Thymus (tissue), 14 donors: ENCODE measurements at places on chromosomes 13 and 19. TPM values are rescaled to one million over a fixed set of nuclear protein-coding genes. Genes with fewer than 3 reads are reported as not detected.

GRCh38 chr13:75798353-75799255, 162.5 kb downstream of the LMO7 start:
- peaks cover 16% of the 10 kb centered on the region for H3K36me3 ChIP-seq
- no peak overlapping the region for H3K4me3 ChIP-seq

DNA sequence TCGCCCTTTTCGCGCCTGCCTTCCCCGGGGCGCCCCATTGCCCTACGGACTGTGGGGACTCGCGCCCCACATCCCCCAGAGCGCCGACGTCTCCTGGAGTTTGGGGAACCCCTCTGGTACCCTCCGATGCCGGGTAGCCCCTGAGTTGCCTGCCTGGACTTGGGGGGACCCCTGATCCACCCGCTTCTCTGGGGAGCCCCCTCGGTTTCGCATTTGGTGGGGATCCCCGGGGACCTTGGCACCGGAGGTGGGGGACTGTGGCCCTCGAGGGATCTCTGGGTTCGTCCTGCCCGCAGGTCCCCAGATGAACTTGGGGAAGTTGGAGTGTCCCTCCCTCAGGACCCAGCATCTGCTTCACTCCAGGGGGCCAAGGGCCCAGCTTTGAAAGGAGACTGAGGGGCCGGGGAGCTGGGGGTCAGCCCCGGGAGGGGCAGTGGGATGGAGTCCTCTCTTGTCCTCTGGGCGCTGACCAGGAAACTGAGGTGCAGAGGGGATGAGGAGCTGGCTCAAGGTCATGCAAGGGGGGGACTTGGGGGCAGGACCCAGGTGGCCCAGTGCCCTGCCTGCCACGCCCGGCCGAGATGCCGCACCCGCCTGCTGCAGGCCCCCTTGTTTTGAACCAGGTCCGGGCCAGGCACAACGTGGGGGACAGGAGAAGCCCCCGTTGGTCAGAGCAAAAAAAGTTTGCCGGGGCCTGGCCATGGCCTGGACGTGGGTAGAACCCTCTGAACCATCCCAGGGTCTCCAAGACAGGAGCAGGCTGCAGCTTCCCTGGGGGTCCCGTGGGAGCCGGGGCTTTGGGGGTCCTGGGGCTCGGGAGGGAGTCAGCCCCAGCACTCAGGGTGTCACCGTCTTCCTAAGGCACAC, 1.0 kb downstream of the EFNA2 start:
- no peaks in the 10 kb centered on the region for H3K36me3 ChIP-seq
- DNase-seq, result no peak
- no peaks in the 10 kb centered on the region for H3K4me1 ChIP-seq
- H3K4me3 ChIP-seq, result no peak overlapping the region

GRCh38 chr19:1449467-1450442, at the start of gene APC2:
TSS of gene APC2 (plus strand) at chr19:1450121. CDS start at chr19:1453002, 2,881 bp downstream.
- H3K27ac ChIP-seq, result no peak within 1 kb of the TSS
- peak within 1 kb of the TSS; percentile 6 for H3K4me3 ChIP-seq
- peaks cover under 1% of the 10 kb centered on the region for H3K4me1 ChIP-seq
- H3K27me3 ChIP-seq, result peaks cover 83% of the 10 kb centered on the region

- H3K36me3 ChIP-seq, result no peaks in the 10 kb centered on the region
- no peak overlapping the region for H3K4me3 ChIP-seq
- DNase-seq, result no peak
- no peak overlapping the region for H3K27ac ChIP-seq
- no peaks in the 10 kb centered on the region for H3K27me3 ChIP-seq
Measured at GRCh38 chr19:45168767-45169351, 8.1 kb upstream of the NKPD1 start.

GRCh38 chr19:4144666-4145249, 8.7 kb upstream of the CREB3L3 start:
- no peak for DNase-seq
- H3K27me3 ChIP-seq, result peaks cover 35% of the 10 kb centered on the region
- no peak overlapping the region for H3K27ac ChIP-seq
- H3K36me3 ChIP-seq, result no peaks in the 10 kb centered on the region
- H3K4me1 ChIP-seq, result no peaks in the 10 kb centered on the region

DNA sequence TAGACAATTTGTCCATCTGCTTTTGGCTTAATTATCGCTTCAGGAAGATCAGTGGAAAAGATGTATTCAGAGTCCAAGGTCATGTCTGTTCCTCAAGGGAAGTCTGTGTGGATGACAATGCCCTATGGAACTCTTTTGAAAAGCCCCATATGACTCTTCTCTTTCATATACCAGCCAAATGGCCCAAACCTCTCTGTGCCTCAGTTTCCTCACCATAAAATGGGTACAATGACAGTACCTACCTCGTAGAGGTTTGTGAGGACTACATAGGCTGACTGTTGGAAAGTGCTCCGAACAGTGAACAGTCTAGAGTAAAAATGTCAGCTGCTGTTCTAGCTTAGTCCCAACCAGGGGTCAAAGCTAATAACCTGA, 104.6 kb downstream of the COL4A2 start:
- H3K36me3 ChIP-seq, result no peaks in the 10 kb centered on the region
- H3K4me1 ChIP-seq, result no peaks in the 10 kb centered on the region
- peak overlapping the region; percentile 38 for H3K27ac ChIP-seq
- H3K4me3 ChIP-seq, result no peak overlapping the region
- no peak for DNase-seq

DNA sequence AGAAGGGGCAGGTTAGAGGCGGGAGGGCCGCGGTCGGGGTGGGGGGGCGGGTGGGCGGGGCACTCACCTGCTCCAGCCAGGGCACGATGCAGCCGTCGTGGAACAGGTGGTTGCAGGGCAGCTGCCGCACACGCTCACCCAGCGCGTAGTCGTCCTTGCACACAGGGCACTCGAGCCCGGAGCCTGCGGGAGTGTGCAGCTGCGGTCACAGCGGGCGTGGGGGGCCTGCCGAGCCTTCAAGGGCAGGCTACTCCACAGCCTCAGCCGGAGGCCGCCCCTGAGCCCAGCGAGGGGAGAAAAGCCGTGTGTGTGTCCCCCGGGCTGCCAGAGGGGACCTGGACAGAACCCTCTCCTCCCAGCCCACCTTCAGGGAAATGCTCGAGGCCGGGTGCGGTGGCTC, 8.6 kb downstream of the FGF22 start:
- no peak overlapping the region for H3K4me3 ChIP-seq
- peaks cover 61% of the 10 kb centered on the region for H3K36me3 ChIP-seq
- no peaks in the 10 kb centered on the region for H3K4me1 ChIP-seq
- no peaks in the 10 kb centered on the region for H3K27me3 ChIP-seq

DNA sequence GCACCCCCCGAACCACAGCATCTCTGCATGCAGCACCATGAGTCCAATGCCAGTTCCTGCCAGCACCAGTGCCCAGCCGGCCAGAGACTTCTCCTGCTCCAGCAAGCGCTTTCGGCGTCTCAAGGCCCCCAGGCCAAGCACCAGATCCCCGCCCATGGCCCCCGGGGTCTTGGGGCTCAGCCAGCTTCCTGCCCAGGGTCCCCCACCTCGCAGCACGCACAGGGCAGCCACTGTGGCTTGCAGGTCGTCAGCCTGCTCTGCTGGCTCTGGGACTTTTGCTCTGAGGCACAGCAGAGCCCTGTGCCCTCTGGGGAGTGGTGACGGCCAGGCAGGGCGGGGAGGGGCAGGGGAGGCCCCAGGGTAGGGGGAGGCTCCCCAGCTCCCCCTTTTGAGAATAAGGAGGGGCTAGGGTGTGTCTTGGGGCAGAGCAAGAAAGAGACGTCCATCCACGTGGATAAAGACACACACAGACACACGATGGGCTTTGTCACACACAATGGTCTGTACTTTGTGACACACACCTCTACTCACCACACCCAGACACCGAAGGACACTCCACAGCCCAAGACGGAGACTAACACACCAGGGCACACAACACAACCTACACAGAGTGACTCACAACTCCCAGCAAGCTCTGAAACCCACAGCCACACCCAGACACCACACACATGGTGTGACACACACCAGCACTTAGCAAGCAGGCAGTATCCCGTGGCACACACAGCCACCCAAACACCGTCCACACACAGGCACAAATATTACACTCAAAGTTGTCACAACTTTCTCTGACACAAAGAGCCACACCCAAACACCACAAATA, at the start of gene KCNN4:
TSS of gene KCNN4 (minus strand) at position 268 of the 820 bp plus-strand sequence. CDS start at position 156, 112 bp downstream.
- H3K4me3 ChIP-seq, result peak within 1 kb of the TSS; percentile 53
- H3K36me3 ChIP-seq, result no peaks in the 10 kb centered on the region
- H3K27ac ChIP-seq, result peak within 1 kb of the TSS; percentile 94
- no peaks in the 10 kb centered on the region for H3K27me3 ChIP-seq
- peak; percentile 45 for DNase-seq

GRCh38 chr13:73103238-73103637, 44.4 kb downstream of the KLF5 start:
- no peak overlapping the region for H3K27ac ChIP-seq
- H3K36me3 ChIP-seq, result no peaks in the 10 kb centered on the region
- no peak overlapping the region for H3K4me3 ChIP-seq
- H3K4me1 ChIP-seq, result no peaks in the 10 kb centered on the region
- no peak for DNase-seq

DNA sequence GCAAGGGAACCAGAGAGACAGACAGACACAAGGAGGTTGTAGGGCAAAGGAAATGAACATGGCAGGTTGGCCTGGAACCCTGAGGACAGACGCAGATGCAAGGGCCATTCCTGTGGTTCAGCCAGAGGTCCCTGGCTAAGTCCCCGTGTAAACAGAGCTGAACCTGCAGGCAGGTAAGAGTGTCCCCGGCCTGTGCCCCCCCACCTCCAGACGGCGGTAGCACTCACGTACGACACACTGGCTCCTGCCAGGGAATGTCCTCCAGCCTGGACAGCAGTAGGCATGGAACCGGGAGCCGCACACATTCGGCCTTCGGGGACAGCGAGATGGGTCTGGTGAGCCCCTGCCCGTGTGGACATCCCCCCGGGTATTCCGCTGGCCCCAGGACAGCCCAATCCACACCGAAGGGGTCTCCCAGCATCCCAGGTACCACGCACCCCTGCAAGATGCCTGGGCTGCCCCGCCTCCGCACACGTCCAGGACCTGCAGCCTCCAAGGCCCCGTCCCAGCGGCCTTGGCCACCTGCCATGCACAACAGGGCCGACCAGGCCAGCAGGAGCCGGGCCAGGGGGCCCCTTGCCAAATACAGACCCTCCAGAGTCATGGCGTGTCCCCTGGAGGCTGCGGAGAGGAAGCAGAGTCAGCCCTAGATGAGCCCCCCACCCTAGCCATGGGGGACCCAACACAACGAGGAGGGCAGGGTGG, 2.4 kb downstream of the FBN3 start:
- peaks cover 37% of the 10 kb centered on the region for H3K27me3 ChIP-seq
- no peak for DNase-seq
- H3K4me1 ChIP-seq, result no peaks in the 10 kb centered on the region
- H3K4me3 ChIP-seq, result no peak overlapping the region
- H3K27ac ChIP-seq, result no peak overlapping the region

- no peaks in the 10 kb centered on the region for H3K27me3 ChIP-seq
- H3K36me3 ChIP-seq, result no peaks in the 10 kb centered on the region
- H3K4me3 ChIP-seq, result no peak overlapping the region
- H3K27ac ChIP-seq, result no peak overlapping the region
- DNase-seq, result no peak
- H3K4me1 ChIP-seq, result no peaks in the 10 kb centered on the region
Measured at GRCh38 chr13:68697551-68697950, 1410.1 kb upstream of the ATXN8OS start.

- no peak overlapping the region for H3K27ac ChIP-seq
- no peak for DNase-seq
- H3K36me3 ChIP-seq, result no peaks in the 10 kb centered on the region
Measured at GRCh38 chr13:27765650-27766049, 26.6 kb upstream of the GSX1 start.

DNA sequence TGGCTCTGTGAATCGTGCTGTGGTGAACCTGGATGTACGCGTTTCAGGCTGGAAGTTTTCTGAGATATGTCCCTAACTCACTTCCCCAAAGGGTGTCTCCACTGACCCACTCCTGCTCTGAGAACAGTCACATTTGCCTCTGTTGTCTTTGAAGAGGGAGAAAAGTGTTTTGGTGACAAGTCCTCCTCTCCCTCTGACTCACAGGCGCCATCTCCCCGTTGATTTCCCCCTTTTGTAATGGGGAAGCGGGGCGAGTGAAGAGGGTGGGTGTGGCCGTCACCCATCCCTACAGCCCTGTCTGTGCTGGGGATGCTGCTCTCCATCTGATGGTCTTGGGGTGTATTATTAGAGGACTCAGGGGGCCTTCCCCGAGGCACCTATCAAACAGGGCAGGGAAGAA, 9.6 kb downstream of the APC2 start:
- H3K27ac ChIP-seq, result no peak overlapping the region
- no peak overlapping the region for H3K4me3 ChIP-seq
- peaks cover 5% of the 10 kb centered on the region for H3K4me1 ChIP-seq
- H3K36me3 ChIP-seq, result peaks cover 4% of the 10 kb centered on the region
- no peak for DNase-seq
- H3K27me3 ChIP-seq, result peaks cover 58% of the 10 kb centered on the region

DNA sequence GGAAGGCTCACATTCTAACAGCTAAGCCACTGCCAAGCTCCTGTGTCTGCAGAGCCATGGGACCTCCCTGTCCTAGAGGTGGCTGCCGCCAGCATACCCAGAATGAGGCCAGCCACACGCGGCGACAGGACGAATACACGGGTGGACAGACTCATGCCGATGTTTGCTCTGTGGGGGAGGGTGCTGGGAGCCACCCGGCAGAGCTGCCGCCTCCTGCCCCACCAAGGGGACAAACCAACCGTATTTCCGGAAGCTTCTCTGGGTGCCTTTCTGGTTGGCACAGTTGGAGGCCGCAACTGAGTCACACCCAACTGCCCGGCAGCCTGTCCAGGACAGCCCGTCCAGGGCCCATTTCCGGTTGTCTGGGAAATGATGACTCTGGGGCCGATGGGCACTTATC, 20.3 kb downstream of the C13orf46 start:
- no peak overlapping the region for H3K4me3 ChIP-seq
- no peaks in the 10 kb centered on the region for H3K36me3 ChIP-seq
- peaks cover 10% of the 10 kb centered on the region for H3K27me3 ChIP-seq
- no peak for DNase-seq

- no peak for DNase-seq
- no peak overlapping the region for H3K27ac ChIP-seq
- H3K4me3 ChIP-seq, result no peak overlapping the region
- no peaks in the 10 kb centered on the region for H3K36me3 ChIP-seq
- H3K4me1 ChIP-seq, result no peaks in the 10 kb centered on the region
- no peaks in the 10 kb centered on the region for H3K27me3 ChIP-seq
Measured at GRCh38 chr13:34810996-34811395, 131.1 kb upstream of the NBEA start.

DNA sequence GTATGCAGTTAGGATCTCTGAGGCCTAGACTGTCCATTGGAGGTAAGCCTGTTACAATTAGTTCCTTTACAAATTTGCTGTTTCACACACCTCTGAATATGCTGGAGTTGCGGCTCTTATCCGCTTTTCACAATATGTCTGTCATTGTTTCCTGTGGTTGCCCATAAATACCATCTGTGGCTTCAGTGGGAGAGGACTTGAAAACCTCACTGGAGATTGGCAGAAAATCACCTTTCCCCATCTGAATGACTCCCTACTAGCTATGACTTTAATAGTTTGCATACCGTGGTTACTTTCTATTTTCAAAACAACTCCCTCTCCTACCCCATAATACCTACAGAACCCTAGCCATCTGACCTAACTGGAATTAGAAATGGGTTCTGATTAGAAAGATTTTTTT, 454.3 kb downstream of the PCDH17 start:
- no peak for DNase-seq
- H3K4me1 ChIP-seq, result no peaks in the 10 kb centered on the region
- no peak overlapping the region for H3K27ac ChIP-seq
- H3K27me3 ChIP-seq, result no peaks in the 10 kb centered on the region
- no peak overlapping the region for H3K4me3 ChIP-seq

GRCh38 chr19:49938662-49939061, 9.4 kb upstream of the NUP62 start:
- H3K36me3 ChIP-seq, result no peaks in the 10 kb centered on the region
- H3K4me3 ChIP-seq, result no peak overlapping the region
- no peaks in the 10 kb centered on the region for H3K4me1 ChIP-seq
- peaks cover 3% of the 10 kb centered on the region for H3K27me3 ChIP-seq

The ITPKC gene
- 6.7 TPM for total RNA-seq

The ZNF571 gene
- total RNA-seq, result 5.2 TPM

The NLRP7 gene
- 0.19 TPM for total RNA-seq

The IGLON5 gene
- not detected for total RNA-seq

The ARGLU1 gene
- total RNA-seq, result 141 TPM

The IL12RB1 gene
- 7.4 TPM for total RNA-seq

The HSD17B14 gene
- 9.9 TPM for total RNA-seq

The CEACAM21 gene
- total RNA-seq, result 4.8 TPM
